ENCODE measurements at places on chromosomes 12 and 14.

GRCh38 chr14:59435987-59436386 lies 29.2 kb downstream of the GPR135 start:
- no peak for DNase-seq

- DNase-seq = no peak
These were observed 35.2 kb upstream of the PCNX1 start for GRCh38 chr14:70871863-70872677.

DNA sequence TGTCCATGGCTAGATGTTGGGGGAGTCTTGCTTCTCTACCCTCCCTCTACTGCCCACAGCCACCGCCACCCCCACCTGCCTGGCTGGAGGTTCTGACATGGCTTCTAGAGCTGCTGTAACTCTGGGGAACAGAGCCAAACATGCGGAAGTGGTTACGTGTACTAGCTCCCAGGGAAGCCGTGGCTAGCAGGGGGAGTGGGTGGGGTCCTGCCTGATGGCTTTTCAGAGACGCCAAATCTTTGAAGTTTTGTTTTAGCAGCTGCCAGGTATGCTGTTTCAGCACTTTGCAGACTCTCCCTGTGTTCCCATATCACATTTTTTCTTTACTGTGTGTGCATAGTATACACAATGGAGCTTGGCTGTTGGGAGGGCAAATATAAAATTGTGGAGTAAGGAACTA lies 150.3 kb downstream of the TGFB3 start:
- peak; percentile 12 for DNase-seq

GRCh38 chr12:66716522-66716921 lies 37.6 kb upstream of the GRIP1 start:
- no peak for DNase-seq

GRCh38 chr14:24119691-24120090 lies 4.9 kb upstream of the NRL start:
- no peak for DNase-seq

- no peak for DNase-seq
These were observed 12.4 kb downstream of the GRIP1 start for GRCh38 chr12:66666481-66666880.

- DNase-seq = no peak
These were observed 27.1 kb upstream of the CDK17 start for GRCh38 chr12:96427269-96427729.

DNA sequence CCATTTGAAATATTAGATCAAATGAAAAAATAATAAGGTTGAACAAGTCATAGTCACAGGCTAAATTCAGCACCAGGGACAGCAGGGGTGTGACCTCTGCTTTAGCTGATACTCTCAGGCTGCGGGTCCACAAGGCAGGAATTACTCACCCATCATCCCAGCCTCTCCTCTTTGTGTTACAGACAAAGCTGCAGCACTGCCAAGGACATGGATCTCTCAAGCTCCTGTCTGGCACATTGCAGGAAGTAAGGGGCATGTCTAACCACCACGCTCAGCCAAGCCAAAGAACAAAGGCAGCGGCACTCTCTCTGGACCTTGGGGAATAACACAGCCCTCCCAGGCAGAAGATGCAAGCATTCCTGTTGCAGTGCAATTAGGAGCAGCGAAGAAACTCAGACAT lies 783.8 kb downstream of the VRK1 start:
- DNase-seq = no peak

- no peak for DNase-seq
These were observed 148.0 kb downstream of the PDZRN4 start for GRCh38 chr12:41336041-41336549.

DNA sequence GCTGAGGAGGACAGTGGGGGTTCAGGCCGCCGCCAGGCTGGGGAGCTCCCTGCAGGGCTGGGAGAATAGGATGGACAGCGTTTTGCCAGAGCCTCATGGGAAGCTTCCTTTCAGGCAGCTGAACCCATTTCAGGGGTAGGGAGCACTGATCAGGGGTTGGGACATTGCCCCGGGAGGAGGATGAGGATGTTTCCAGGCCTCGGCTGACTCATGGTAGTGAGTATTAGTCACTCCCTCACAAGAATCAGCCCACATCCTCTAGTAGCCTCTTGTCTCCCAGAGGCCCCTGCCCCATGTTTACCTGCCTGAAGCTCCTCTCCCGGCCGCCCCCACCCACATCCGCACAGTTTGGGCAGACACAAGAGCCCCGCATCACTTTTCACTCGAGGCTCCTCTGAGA lies 89.8 kb downstream of the ZFP36L1 start:
- DNase-seq = no peak

- DNase-seq = no peak
These were observed 496 bp downstream of the PPP2R5C start for GRCh38 chr14:101761881-101762529.

DNA sequence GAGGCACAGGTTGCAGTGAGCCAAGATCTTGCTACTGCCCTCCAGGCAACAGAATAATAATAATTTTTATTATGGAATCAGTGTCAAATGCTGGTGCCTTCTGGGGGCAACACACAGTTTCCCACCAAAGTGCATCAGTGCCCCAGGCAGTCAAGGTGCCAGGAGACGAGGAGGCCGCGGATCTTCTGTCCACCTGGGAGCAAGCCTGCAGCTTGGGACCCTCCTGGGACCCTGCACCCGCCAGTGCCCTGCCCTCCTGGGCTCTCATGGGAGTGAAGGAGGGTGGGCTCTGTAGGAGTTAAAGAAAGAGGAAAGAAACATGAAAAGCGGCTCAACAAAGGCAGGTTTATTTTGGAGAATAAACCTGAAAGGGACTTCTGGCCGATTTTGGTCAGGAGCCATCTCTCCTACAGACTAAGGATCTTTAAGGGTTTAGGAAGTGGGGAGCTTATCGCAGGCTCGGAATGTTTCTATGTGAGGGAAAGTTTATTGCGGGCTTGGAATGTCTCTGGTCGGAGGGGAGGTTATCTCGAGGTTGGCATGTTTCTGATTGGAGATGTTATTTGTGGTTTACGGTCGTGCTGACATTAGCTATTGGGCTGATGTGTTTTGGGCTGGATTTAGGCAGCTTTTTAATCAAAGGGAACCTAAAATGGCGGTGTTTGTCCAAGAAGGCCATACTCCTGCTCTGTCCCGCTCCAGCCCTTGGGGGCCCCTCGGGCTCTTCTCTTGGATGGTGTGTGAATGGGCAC lies 1.1 kb upstream of the ASPG start:
- DNase-seq = no peak

- DNase-seq = no peak
These were observed 18.5 kb downstream of the TM7SF3 start for GRCh38 chr12:26995706-26996105.

DNA sequence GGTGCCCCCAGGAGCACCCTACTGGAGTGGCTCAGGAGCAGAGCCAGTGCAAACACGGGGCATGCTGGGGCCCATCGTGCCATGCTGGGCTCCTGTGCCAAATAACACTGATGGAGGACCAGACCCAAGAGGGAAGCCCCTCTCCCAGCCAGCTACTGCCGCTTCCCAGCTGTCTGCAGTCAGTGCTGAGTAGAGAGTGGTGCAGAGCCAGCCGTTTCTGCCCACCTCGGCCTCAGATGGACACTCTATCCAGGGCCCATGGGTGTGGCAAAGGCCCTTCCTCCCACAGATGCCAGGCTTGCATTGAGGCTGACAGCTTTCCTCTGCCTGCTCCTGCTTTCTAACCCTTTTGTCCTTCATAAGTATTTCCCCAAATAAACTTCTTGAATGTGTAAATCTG lies 13.2 kb downstream of the CLBA1 start:
- no peak for DNase-seq

GRCh38 chr12:94222351-94223084 lies 74.1 kb downstream of the PLXNC1 start:
- no peak for DNase-seq

GRCh38 chr12:2023365-2023764 lies 19.1 kb upstream of the DCP1B start:
- no peak for DNase-seq

DNA sequence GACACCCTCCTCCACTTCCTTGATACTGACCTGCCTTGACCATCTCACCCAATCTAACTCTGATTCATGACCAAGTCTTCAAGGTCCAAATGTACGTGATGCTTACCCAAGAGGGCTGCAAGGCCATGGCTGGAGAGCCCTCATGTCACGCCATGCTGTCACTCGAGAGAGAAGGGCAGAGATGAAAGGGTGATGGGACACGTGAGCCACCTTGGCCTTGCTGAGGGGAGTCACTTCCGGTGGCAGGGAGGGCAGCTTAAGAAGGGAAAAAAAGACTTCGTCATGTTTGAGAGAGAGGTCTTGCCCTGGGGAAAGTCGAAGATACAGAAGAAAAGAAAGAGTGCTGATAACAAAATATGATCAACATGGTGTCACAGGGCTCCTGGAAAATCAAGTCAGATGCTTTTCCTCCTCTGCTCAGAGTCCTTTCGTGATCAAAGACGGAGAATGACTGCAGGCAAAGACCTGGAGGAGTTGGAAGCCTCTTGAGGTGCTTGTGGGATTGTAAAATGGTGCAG lies 3.3 kb upstream of the SCARB1 start:
- DNase-seq = no peak

DNA sequence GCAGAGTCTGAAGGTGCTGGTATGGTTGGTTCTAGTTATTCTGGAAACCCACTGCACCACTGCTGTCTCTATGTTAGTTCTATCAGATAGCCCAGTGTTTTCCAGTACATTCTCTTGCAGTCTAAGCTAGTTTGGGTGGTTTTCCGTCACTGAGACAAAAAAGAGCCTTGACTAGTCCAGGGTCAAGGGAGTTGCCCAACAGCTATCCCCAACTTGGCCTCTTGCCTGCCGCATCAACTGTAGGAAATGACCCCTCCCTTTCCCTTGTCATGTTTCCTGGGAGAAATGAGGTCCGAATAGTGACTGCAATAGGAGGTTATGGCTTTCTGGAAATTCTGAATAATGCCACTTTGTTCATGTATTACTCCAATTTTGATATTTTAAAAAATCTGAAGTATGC lies 160.4 kb downstream of the EFCAB11 start:
- no peak for DNase-seq

All from effector memory CD4-positive, alpha-beta T cell (primary cell).